ENCODE measurements at places on chromosomes 11 and 22. TPM values are rescaled to one million over a fixed set of nuclear protein-coding genes. Genes with fewer than 3 reads are reported as not detected.

- no peak for DNase-seq
Observed at GRCh38 chr11:30774496-30775232, 188.5 kb upstream of the MPPED2 start.

DNA sequence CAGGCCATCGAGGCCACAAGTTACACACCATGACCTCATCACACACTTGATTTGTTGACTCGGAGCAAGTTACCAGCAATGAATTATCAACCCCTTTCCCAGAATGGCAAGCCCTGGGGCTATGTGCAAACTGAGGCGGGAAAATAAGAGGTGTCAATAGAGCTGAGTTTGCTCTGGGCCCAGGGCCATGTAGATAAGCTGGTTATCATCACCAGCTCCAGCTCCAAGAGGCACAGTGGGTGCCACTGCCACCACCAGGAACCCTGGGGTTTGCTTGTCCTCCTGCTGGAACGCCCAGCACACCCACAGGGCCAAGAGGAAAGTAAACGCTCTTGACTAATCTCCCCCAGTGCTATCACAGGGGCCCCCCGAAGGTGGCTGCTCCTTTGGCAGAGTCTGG is 13.0 kb upstream of the VPS37C start:
- DNase-seq = no peak

DNA sequence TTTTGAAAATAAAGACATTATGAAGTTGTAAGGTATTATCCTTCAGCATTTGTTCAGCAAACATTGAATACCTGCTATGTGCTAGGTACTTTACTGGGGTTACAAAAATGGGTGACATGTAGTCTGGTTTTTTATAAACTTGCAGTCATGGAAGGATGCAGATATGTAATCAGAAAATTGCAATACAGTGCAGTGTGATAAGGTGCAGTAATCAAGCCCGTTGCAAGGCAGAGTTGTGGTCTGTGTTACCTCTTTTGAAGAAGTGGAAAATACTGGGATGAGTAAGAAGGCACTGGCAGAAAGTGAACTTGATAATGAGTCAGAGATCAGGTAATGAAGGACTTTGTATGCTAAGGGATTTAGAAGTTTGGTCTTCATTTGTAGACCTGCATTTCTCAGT is 8.1 kb downstream of the FBXO7 start:
- no peak for DNase-seq

GRCh38 chr11:12111549-12112520 is 1.4 kb downstream of the MICAL2 start:
- no peak for DNase-seq

- no peak for DNase-seq
Observed at GRCh38 chr11:3216027-3216525, 2.5 kb downstream of the MRGPRG start.

DNA sequence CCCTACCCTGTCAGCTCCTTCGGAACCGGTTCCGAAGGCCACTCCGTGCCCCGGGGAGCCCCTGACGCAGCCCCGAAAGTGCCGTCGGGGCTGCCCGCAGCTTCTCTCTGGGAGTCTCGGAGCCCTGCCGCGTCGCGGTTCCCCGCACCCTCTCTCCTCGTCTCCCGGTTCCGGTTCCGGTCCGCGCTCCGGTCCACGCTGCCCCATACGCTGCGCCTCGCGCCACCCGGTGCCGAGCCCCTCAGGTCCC is 618 bp downstream of the MTA2 start:
- DNase-seq = peak; percentile 52

DNA sequence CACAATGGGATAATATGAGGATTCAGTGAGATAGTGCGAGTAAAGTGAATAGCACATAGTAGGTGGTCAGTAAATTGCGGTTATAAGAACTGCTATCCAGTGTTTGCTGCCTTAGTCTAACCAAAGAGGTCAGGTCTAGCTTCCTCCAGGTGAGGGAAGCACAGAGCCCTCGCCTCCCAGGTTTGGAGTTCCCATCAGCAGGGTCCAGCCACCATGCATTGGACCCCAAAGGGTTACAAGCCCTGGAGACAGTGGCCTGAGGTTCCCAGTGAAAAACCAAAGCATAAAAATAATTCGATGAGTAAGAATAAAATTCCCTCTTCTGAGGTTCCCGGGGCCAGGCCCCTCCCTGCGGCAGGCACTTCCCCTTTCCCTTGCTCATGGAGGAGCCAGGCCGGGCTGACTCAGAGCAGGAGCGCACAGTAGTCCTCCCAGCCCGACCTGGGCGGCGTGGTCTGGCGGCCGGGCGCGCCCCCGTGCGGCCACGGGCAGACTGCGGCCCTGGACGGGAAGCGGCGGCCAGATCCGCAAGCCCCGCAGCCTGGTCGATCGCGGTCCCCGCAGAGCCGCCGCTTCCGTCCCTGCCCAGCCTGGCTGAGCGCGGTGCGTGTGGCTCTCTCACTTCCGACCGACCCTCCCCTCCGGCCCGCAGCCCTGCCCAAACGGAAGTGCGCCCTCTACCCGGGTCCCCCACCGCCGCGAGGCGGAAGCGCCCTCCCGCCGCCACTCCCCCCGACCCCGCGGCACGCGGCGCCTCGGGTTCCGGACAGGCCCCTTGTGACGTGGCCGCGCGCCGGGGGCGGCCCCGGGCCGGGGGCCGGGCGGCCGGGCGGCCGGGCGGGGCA is at the start of gene SLC39A13:
Gene SLC39A13, plus strand, starts transcription at position 845 of the 845 bp plus-strand sequence. CDS start 1,505 bp downstream, outside the sequence.
- peak; percentile 89 for DNase-seq

DNA sequence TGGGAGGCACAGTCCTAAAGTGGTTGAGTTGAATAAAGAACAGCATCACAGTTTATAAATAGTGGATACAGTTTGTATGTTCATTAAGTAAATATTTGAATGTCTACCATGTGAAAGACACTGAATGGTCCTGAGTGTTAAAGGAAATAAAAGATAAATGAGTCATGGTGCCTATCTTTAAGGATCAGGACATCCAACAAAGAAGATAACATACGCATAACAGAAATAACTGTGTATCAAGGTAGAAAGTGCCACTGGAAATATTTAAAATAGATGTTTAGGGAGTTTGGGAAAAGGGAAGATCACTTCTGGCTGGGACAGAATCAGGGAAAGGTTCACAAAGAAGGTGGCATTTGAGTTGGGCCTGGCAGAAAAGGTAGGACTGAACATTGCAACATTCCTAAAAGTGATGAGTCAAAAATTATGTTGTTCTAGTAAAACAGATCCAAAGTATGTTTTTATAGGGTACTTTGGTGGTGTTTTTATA is 41.5 kb downstream of the CSTPP1 start:
- no peak for DNase-seq

- DNase-seq = no peak
Observed at GRCh38 chr11:34288492-34288891, 69.3 kb downstream of the ABTB2 start.

- DNase-seq = no peak
Observed at GRCh38 chr11:117020869-117021564, 77.2 kb downstream of the SIK3 start.

GRCh38 chr11:123478352-123478987 is 48.4 kb downstream of the GRAMD1B start:
- peak; percentile 48 for DNase-seq

DNA sequence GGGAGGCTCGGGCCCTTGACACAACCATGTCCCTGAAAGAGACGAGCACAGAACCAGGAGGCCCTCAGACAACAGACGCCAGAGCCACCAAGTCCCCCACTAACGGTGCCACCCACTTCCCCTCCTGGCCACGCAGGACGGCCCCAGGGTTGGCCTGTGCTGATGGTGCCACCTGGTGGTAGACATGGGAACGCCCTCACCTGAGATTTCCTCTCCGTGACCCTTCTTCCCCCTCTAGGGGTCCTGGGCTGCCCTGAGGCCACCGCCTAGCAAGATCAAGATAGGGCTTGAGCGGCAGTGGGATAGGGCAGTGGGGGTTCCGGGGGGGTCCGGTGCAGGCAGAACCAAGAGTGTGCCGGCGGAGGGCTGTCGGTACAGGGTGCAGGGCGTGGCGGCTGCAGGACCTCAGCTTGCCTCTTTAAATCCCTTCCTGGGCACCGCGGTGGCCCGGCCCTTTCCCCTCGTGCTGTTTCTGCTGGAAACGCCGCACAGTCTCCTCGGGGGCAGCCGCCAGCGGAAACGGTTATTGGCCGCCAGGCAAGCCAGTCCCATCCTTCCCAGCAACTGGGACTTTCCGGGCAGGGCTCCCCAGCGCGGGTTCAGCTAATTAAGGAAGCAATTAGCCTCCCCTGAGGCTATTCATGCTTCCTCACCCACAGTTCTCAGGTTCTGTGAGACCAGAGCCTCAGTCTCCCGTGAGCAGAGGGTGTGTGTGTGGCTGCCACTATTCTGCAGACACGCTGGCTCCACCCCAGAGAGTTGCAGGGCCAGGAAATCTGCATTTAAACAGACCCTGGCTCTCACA is 5.5 kb upstream of the NFAM1 start:
- DNase-seq = peak; percentile 87

- DNase-seq = no peak
Observed at GRCh38 chr11:995752-996420, 40.6 kb downstream of the MUC6 start.

GRCh38 chr11:89235083-89235482 is 57.4 kb downstream of the TYR start:
- DNase-seq = no peak

DNA sequence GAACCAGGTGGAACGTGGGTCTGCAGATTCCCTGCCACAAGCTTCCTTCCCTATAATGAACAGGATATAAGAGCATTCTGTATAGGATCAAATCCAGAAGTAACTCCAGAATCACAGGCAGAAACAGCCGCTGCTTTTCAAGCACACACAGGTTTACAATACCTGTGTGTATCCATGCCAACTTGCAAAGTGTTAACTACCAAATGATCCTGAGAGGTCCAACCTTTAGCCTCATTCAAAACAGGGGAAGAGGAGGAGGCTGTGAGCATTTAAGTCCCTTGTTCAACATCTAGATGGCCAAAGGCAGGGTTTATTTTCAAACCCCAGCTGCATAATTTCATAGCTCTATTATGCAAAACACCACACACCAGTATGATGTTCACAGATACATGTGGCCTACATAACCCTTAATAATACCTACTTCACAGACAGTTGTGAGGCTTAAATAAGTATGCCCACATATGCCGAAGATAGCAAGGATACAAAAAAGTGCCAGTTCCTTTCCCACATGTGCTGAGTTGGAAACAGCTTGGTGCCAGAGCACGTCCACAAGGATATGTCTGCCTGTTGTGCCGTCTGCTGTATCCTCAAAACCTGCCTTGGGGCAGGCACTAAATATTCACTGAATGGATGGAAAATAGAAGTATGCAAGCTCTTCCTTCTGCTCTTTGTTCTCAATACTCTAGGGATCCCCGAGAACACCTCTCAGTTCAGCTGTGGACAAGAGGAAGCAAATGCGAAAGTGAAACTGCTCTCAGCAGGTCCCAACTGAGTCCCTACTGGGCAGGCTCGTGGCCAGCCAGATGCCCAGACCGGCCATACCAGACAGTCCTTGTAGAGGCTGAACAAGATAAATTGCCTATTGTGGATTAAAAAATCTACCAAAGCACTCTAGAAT is 66.8 kb downstream of the LARGE1 start:
- peak; percentile 10 for DNase-seq

DNA sequence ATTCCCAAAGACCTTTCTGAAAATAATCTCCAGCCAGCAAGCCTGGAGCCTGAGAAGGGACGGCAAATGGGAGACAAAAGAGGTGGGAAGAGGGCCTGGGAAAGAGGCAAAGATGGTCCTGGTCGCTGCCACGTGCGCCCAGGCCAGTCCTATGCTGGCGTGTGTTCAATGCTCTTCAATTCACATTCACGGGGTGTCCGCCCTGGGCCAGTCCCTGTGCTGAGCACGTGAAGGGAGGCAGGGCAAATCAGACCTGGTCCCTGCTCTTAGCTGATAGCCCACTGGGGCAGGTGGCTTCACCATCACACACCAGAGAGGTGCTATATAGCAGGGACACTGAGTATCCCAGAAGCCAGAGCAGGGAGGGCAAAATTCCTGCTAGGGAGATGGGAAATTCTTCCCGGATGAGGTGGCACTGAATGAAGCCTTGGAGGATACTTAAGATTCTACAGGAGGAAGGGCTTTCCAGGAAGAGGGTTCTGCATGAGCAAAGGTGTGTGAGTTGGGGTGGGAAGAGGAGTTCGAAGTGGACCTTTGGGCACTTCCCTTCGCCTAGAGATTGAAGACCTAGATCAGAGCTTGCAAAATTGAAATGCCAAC is 148.2 kb downstream of the CHST1 start:
- no peak for DNase-seq

Gene CLMP
- 0.23 TPM for total RNA-seq

Gene CD3G
- total RNA-seq = 268 TPM

Gene POU2AF3
- not detected for total RNA-seq

Gene UBQLN3
- total RNA-seq = not detected

Gene IFITM1
- total RNA-seq = 1,465 TPM
